ENCODE measurements at places on chromosomes 5 and 9. TPM values are rescaled to one million over a fixed set of nuclear protein-coding genes. Genes with fewer than 3 reads are reported as not detected.

GRCh38 chr5:112533362-112533761 lies 114.3 kb upstream of the EPB41L4A start:
- DNase-seq: no peak
- H3K36me3 ChIP-seq: no peaks in the 10 kb centered on the region
- H3K4me1 ChIP-seq: no peaks in the 10 kb centered on the region
- H3K27ac ChIP-seq: no peak overlapping the region

DNA sequence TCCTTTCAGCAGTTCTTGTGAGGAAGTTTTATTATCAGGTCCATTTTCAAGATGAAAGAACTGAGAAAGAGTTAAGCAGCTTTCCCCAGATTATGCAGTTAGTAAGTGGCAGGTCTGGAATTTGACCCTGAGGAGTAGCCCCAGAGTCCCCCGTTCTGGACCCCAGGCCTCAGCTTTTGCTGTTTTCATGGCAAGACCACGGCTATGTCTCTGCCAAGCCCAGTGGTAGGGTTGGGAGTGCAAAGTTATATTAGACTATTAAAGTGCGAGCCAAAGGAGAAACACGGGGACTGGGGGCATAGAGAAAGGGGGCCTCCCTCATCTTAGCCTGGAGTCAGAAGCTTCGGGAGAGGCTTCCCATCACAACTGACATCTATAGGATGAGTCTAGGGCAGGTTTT lies 19.3 kb upstream of the ORM1 start:
- no peak for DNase-seq
- H3K4me3 ChIP-seq: no peak overlapping the region
- H3K27me3 ChIP-seq: no peaks in the 10 kb centered on the region
- H3K36me3 ChIP-seq: peaks cover 25% of the 10 kb centered on the region
- H3K4me1 ChIP-seq: peaks cover 17% of the 10 kb centered on the region

DNA sequence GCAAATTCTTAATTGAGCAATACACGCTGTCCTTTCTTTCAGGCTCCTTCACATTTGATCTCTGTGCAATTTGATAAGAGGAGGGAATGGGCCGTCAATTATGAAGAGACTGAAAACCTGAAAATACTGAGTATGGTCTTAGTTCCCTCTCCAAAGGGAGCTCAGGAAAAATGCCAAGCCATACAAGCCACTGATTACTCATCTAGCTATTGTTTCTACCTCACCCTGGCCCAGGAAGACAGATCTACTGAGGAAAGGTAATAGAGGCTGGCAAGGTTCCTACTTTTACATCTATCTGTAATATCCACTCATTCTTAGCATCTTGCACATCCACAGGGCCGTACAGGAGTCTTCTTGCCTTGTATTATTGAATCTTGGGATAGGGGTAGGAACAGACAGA lies 23.7 kb upstream of the TNC start:
- DNase-seq: no peak
- H3K4me1 ChIP-seq: no peaks in the 10 kb centered on the region
- H3K36me3 ChIP-seq: no peaks in the 10 kb centered on the region

DNA sequence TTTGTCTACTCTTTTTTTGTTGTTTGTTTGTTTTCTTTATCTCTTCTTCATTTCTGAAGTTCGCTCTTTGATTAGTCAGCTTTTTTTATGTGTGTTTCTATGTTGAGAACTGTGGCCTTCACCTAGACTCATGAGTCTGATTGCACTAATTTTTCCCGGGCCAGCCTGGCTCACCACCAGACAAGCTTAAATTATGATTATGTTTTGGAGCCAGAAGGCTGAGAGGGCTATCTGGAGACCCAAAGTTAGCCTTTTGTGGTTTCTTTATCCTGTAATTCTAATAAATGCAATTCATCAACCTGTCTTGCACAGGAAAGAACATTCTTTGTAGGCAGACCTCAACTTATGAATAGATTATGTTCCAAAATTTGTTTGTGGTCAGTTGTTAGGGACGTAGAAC lies 20.8 kb upstream of the ACTBL2 start:
- H3K36me3 ChIP-seq: no peaks in the 10 kb centered on the region
- H3K27me3 ChIP-seq: no peaks in the 10 kb centered on the region
- H3K4me3 ChIP-seq: no peak overlapping the region
- H3K4me1 ChIP-seq: peaks cover 8% of the 10 kb centered on the region
- no peak overlapping the region for H3K27ac ChIP-seq
- DNase-seq: no peak

- H3K27ac ChIP-seq: no peak overlapping the region
- no peaks in the 10 kb centered on the region for H3K27me3 ChIP-seq
- H3K4me1 ChIP-seq: no peaks in the 10 kb centered on the region
- H3K4me3 ChIP-seq: no peak overlapping the region
- H3K36me3 ChIP-seq: no peaks in the 10 kb centered on the region
These were observed 47.6 kb upstream of the AGXT2 start for GRCh38 chr5:35095366-35095765.

DNA sequence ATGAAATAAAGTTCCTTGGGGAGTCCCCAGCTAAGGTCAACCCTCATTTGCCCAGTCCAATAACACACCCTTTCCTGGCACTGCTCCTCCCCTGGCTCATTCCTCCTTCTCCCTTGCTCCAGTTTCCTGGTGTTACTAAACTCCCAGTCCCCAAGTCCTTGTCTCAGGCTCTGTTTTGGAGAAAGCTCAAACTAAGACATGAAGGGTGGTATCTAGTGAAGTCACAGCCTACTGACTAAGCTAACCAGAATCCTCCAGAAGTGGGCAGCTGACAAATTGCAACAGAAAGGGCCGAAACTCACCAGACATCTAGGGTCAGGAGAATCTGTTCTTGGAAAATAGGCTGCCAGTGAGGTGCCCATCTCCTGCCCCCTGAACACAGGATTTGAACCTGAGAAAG lies 118.7 kb upstream of the NEK6 start:
- DNase-seq: no peak
- no peaks in the 10 kb centered on the region for H3K27me3 ChIP-seq
- no peaks in the 10 kb centered on the region for H3K4me1 ChIP-seq
- H3K4me3 ChIP-seq: no peak overlapping the region
- no peaks in the 10 kb centered on the region for H3K36me3 ChIP-seq
- H3K27ac ChIP-seq: no peak overlapping the region

SEMA6A gene
- 135 TPM for polyA plus RNA-seq

KCNT1 gene
- polyA plus RNA-seq: 17.8 TPM

HSPB3 gene
- 0.44 TPM for polyA plus RNA-seq

ANXA2R gene
- 1.2 TPM for polyA plus RNA-seq

PTGS1 gene
- polyA plus RNA-seq: 3.0 TPM

SETX gene
- polyA plus RNA-seq: 38.0 TPM

All from spinal cord (tissue), 10 donors.